Putamen (tissue), 1 donor: ENCODE measurements at places on chromosomes 13 and 19.

DNA sequence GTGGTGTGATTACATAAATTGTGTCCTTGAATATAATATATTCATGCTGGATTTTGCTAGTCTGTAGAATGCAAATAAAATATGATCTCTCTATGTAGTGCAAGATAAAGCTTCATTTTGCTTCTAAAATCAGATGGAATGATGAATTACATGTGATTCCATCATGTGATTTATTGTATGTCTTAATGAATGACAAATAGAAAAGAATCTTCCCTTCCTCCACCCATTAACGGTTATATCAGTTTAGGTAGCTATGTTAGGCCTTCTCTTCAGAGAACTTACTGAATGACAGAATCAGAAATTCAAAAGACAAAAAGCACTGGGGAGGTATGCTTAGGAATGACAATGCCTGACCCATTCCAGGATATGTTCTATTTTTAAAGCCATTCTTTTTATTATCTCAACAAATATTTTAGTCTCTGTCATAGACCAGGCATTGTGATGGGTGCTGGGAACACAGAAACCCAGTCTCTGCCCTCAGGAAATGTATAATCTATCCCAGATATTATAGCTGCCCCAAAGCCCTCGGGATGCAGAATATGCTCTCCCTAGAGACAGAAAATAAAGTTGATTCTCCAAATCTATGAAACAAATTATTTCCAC, 90.6 kb downstream of the TEX26 start:
- DNase-seq = no peak

- DNase-seq = no peak
Measured at GRCh38 chr19:6580313-6580712, 10.6 kb downstream of the CD70 start.

- DNase-seq = no peak
Measured at GRCh38 chr13:34162544-34162933, 344.6 kb downstream of the RFC3 start.

- no peak for DNase-seq
Measured at GRCh38 chr13:73945871-73946270, 188.3 kb downstream of the KLF12 start.

DNA sequence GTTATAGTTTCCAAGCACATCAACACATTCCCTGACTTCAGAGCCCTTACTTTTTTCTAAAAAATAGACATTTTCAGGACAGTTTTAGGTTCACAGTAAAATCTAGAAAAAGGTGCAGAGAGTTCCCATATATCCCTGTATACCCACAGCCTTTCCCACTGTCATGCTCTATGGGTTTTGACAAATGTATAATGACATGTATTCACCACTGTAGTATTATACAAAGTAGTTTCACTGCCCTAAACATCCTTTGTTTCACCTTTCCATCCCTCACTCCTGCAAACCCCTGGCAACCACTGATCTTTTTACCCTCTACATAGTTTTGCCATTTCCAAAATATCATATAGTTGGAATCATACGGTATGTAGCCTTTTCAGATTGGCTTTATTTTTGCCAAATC, 15.6 kb downstream of the NAA16 start:
- no peak for DNase-seq

DNA sequence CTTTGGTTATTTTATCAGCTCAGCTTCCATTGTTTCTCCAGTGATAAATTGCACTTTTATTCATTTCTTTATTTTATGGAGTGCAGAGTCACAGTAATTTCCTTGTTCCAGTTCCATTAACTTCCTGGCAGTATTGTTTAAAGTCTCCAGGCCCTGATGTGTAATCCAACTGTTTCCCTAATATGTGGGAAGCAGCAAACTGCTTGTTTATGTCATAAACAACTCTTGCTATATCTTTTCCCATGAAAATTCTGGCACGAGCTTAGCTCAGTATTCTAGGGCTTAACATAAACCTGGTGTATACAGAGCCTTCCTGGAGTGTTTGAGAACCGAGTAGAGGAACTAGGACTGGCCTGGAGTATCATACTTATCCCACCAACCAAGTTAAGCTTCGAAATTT, 83.5 kb upstream of the ARGLU1 start:
- no peak for DNase-seq

DNA sequence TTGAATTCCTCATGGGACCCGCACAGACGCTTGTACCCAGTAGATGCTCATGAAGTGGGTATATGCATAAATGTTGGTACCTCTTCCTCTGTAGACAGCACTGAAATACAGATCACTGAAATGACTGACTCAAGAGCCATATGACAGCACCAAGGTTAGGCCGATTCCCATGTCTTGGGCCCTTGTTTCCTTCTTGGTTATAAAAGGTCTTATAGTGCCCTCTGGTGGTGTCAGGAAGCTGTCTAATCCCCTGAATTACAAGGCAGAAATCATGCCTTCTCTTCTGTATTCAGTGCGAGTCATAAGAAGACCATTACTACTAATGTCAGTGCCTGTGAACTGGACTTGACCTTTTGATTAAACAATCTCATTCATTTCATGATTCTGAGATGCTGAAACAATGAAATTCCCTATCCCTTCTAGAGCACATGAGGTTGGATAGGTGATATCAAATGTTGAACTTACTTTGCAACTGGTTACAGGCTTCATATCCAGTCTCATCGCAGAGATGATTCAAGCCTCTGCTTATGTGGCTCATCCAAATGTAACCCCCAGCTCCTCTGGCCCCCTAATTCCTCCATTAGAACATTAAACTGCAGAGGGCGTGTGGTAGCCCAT, 59.7 kb downstream of the SPATA13 start:
- peak; percentile 88 for DNase-seq

- DNase-seq = no peak
Measured at GRCh38 chr13:112241288-112241687, 134.9 kb upstream of the SPACA7 start.

DNA sequence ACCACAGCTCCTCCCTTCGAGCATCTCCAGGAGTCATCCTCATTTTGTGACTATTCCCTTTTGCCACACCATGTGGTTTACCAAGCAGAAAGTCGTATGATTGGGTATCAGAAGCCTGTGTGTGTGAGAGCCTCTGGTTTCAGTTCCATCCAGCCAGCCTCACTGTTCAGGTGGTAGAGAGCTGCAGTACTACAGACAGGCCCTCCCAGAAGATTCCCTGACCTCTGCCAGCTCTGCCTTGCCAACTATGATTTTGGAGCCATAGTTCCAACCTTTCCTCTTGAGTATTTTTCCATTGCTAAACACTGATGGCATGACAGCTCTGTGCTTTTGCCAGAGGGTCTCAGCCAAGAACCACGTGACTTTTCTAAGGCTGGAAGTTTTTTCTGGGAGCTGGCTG, 82.5 kb downstream of the DHRS12 start:
- DNase-seq = peak; percentile 40

DNA sequence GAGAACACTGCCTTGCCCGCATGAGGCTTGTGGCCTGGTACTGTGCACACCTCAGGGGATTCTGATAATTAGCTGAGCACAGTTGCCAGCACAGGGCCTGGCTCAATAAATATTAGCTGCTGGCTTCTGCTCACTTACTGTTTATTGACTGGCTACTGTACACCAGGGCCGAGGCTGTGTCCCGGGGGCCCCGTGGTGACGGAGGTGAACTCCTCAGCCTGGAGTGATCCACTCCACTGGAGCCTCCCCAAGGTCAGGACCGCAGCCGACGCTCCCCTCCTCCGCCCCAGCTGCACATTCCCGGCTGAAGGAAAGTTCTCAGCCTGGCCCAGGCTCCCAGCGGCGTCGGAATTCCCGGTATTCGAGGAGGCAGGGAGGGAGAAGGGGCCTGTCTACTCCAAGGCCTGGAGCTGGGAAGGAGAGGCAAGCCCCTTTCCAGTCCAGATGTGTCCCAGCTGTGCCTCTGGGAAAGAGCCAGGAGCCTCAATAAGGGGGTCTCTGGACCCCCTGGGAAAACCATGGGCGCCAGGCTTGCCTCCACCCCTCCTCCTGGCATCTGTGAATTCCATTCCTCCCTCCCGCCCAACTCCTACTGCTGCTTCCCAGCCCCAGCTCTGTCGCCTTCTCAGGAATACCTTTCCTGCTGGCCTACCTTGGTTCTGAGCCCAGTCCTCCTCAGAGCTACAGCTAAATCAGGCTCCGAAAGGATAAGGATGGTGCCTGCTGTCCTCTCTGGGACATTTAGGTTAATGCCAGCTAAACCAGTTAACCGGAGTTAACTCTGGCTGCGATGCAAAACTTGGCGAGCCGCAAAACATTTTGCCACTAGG, 7.3 kb downstream of the RPS16 start:
- no peak for DNase-seq

DNA sequence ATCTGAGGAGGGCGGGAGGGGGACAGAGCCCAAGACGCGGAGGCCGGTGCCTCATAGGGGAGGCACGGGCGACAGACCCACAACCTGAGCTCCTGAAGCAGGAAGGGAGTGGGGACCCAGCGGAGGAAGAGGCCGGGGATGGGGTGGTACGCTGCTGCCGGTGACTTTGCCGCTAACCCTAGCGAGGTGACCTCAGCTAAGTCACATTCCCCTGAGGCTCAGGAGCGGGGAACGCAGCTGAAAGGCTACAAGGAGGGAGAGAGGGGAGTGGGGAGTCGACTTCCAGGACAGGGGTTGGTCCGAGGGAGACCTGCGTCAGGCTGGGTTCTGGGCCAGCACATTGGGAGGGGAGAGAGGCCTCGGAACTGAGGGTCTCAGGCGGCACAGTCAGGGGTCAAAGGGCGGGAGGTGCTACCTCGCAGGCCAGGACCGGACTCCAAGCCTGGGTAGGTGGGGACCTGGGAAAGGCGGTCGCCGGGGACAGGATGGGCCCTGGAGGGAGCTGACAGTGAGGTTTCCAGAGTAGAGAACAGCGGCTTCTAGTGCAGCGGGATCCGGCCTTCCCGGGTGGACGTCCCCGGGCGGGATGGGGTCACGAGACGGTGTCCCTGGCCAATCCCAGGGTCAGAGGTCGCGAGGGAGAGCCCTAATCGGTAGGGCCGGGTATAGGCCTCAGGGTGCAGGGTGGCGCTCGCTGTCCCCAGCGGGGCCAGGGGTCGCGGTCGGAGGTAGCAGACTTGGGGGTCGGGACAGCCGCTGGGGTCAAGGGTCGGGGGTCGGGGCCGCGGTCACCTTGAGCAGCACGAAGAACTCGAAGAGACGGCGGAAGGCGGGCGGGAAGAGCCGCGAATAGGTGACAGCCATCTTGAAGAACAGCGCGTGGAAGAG, 699 bp downstream of the TMEM259 start:
- DNase-seq = no peak

DNA sequence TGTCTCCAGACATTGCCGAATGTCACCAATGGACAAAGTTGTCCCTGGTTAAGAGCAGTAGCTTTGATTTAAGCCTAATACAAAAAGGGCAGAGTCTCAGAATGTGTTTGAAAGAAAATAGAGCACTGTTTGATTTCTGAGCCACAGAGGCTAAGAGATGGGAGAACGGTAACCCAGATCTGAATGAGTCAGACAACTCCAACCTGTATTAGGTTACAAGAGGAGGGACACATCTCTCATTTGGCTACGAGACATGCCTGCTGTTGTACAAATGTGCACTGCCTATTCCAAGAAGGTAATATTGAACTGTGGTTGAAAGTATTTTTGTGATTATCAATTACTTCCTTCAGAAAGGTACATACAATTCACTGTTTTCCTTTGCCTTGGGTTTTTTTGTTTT, 4.9 kb upstream of the HSPH1 start:
- DNase-seq = no peak

DNA sequence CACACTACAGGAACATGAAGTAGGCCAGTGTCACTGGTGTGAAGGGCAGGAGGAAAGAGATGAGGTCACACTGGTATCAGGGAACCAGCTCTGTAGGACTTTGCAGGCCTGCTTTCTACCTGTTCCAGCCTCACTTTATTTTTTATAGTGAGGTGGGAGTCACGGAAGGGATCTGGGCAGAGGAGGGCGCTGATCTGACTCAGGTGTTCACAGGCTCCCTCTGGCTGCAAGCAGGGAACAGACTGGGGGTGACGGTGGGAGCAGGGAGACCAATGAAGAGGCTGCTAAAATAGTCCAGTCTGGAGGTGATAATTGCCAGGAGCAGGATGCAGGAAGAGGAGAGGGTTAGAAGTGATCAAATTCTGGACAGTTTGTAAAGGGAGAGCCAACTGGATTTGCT, 2.8 kb downstream of the THAP8 start:
- DNase-seq = peak; percentile 24

- DNase-seq = no peak
Measured at GRCh38 chr13:71862459-71862943, 4.5 kb downstream of the DACH1 start.

DNA sequence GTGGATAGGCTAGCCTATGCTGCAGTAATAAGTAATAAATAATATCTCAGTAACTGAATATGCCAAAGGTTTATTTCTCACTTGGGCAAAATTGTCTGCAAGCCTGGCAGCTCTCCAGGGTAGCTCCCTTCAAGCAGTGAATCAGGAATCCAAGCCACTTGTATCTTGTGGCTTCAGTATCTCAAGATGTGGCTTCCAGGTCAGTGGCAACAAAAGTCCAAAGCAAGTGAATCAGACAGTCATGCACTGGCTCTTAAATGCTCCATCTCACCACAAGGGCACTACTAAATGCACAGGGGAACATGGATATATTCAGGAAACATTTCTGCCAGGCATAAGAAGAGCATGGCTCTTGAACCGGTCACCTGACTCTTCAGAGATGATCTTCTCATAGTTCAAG, 126.3 kb downstream of the KCTD12 start:
- no peak for DNase-seq

DNA sequence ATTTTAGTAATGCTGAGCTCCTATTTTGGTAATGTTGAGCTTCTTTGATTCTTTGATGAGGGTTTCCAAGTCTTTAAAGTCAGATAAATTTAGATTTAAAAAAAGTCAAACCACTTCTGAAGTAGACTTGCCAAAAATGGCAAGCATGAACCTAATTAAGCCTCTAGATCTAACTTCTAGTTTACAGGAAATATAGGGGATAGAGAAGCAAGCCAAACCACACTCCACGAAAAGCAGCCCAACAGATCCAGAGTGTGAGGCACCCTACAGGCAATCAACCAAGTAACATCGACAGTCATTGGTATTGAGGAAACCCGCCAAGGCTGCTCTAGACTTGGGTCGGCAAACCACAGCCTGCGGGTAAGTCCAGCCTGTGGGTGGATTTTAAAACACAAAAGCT, 3.7 kb downstream of the GGACT start:
- no peak for DNase-seq

GRCh38 chr13:97373787-97374186, 60.2 kb upstream of the RAP2A start:
- DNase-seq = no peak

- no peak for DNase-seq
Measured at GRCh38 chr13:109211616-109212015, 574.8 kb downstream of the IRS2 start.

DNA sequence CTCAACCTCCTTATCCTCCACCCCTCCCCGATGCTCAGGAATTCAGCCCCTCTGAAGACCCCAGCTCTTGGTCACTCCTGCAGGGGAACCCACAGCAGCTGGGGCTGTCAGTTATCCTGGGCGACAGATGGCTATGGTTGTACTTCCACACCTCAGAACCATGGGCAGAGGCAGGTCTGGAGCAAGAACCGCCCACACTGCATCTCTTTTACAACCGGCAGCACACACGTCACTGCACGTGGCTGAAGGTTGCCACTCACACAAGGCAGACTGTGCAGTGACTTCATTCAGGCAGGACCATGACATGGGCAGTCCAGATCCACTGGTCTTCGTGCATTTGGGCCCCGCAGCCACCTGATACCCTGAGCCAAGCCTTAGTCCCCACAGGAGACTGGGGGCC, 21.5 kb upstream of the SDHAF1 start:
- DNase-seq = no peak
